ENCODE measurements at places on chromosomes 16 and 17.

DNA sequence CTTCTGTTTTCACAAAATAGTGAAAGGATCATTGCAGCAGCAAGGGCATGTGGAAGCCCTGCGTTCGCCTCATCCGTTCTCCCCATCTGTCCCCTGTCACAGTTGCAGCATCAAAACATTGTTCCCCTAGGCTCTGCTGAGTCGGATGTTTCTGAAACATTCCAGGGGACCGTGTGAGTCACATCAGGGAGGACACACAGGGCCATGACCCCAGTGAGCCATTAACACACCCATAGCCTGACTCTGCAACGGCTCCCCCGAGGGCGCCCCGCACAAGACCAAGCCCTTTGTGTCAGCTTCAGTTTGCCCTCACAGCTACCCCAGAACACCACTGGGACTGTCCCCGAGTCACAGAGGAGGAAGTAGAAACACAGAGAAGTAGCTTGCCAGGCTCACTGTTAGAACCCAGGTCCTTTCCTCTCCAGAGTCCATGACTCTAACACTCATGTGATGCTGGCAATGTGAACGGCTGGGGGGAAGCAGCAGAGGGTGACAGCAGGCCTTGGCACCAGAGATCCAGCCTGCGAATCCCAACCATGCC lies 63.3 kb upstream of the HSBP1 start:
- DNase-seq: peak; percentile 65

- no peak for DNase-seq
Measured at GRCh38 chr17:27810902-27811557, 10.7 kb upstream of the NOS2 start.

GRCh38 chr16:68126395-68126794 lies 41.2 kb downstream of the NFATC3 start:
- DNase-seq: no peak

DNA sequence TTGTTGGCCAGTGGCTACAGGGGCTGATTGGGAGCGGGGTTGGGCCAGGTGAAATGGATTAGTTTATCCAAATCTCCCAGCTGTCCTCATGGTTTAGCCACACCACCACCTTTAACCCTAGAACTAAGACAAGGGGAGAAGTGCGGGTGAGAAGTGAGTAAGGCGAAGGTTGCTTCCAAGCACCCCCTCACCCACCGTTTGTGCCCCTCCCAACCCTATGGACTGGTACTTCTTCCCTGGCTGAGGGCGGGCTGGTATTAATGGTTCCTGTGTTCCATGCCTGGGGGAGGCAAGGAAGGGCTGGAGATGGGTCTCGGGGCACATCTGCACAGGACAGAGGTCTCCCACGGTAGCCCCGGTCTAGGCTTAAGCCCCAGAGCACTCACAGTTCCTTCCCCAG lies 25.1 kb downstream of the NT5M start:
- no peak for DNase-seq

DNA sequence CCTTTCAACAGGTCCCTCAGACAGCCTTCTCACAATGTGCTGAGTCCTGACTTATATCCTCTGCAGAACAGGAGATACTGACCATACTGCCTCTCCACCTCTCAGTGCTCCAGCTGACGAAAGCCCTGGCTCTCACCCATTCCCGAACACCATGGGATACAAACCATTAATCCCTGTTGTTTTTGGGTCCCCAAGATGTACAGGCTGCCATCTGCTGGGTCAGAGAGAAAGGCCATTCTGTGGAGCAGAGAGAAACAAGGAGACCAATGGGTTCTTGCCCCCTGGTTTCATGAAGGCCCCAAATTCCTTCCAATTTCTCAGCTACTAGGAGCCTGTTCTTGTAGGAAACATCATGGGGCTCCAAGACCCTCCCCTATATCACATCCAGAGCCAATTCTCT lies 3.0 kb downstream of the ERN2 start:
- no peak for DNase-seq

DNA sequence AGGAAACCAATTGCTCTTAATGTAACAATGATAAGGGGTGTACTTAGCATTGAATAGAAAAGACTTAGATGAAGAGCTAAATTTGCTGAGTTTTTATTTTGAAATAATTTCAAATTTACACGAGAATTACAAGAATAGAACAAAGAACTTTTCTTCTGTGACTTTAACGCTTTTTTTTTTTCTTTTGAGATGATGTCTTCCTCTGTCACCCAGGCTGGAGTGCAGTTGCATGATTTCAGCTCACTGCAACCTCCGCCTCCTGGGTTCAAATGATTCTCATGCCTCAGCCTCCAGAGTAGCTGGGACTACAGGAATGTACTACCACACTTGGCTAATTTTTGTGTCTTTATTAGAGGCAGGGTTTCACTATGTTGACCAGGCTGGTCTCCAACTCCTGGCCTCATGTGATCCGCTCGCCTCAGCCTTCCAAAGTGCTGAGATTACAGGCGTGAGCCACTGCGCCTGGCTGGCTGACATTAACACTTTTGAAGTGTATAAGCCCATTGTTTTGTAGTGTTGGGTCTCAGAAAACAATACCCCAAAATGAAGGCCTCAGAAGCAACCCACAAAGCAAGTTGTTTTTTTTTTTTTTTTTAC lies 2.1 kb downstream of the TEN1 start:
- no peak for DNase-seq

DNA sequence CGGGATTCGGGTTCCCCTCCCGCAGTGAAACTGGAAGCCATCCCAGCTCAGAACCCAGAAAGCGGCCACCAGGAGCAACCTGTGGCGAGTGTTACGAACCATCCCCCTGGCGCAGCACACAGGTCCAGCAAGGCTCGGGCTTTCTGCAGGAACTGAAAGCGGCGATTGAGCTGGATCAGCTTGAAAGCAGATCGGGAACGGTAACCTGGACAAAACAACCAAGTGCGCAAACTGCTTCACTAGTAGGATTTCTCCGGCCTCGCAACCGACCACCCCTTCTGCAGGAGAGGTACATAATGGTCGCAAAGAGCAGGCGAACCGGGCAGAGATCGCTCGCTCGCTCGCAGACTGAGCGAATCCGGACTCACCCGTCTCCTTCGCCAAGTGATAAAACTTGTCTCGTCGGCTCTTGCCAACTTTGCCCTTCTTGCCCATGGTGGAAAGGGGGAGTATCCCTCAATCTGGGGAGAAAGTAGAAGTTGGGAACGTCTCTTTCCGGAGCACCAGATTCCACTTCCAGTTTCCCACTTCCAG lies 696 bp upstream of the PSMC5 start:
- no peak for DNase-seq

GRCh38 chr16:57640185-57640584 lies 11.8 kb downstream of the ADGRG1 start:
- DNase-seq: no peak

- no peak for DNase-seq
Measured at GRCh38 chr17:6512552-6512951, 43.8 kb downstream of the PITPNM3 start.

DNA sequence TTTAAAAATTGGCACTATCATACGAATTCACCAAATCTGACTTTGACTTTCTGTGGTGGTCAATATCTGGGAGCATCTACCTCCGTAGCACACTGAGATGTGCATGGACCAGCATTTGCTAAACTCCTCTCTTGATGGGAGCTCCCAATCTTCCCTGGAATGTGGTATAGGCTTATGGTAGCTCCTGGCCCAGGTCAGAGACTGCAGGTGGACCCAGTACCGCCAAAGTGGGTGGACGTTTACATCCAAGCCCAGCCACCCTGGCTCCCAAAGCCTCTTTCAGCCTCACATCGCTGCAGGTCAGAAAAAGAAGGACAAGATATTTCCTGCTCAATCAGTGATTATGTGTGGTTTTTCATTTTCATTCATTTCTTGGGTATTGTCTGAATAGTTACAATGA lies 43.1 kb upstream of the NKD1 start:
- DNase-seq: no peak

- no peak for DNase-seq
Measured at GRCh38 chr17:65529761-65530522, 31.5 kb downstream of the AXIN2 start.

DNA sequence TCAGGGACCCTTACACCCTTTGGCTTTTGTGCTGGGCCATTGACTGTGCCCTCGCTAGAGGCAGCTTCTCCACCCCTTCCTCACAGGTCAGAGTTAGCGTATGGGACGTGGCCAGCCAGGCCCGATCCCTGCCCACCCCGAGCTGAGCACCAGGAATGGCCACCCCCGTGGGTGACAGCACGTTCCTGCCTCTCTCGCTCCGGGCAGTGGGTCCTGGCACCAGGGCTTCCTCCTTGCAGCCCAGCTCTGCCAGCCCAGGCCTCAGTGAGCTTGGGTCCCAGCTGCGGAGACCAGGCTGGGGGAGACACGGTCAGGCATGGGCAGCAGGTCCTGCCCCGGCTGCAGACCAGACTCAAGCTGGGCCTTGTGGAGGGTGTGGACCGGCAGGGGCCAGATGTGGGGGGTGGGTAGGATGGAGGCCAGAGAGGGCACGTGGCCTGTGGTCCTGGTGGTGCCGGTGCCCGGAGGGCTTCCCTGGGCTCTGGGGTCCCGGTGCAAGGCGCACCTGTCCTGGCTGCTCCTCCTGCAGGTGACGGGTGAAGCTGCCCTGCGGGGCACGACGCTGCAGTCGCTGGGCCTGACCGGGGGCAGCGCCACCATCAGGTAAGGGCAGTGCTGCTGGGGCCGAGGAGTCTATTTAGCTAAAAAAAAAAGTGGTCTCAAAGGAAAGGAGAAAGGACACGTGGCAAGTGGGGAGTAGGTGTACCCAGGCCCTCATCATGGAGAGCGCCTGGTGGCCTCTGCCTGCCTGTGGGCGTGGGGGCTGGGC lies 18.2 kb downstream of the ASPSCR1 start:
- DNase-seq: no peak

GRCh38 chr16:87918866-87919680 lies 17.3 kb downstream of the CA5A start:
- DNase-seq: no peak

- DNase-seq: no peak
Measured at GRCh38 chr16:88526906-88527185, 43.4 kb upstream of the ZC3H18 start.

GRCh38 chr16:84780544-84781376 lies 39.0 kb upstream of the CRISPLD2 start:
- DNase-seq: no peak

DNA sequence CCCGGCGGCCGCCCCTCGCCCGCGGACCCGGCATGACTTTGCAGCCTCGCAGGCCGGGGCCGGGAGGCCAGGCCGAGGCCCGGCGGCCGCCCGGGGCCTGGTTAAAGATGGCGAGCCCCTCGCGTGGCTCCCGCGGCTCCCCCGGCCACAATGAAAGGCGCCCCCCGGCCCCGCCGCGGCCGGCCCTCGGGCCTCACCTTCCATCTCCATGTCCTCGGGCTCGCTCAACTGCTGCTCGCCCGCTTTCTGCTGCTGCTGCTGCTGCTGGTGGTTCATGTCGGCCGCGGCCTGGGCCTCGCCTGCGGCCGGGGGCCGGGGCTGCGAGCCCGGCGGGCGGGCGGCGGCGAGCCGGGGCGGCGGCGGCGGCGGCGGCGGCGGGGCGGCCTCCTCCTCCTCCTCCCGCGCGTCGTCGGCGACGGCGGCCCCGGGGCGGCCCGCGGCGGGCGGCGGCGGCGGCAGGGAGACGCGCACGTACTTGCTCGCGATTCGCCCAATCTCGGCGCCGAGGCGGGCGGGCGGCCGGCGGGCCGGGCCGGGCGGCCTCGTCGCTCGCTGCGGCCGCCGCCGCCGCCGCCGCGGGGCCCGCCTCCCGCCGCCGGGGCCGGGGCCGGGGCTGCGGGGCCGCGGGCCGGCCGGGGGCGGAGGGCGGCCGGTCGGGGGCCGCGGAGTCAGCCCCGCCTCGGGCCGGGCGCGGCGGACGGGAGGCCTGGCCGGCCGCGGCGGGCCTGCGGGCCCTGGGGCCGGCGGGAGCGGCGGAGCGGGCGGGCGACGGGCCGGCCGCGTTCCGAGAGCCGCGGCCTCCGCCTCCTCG lies 491 bp downstream of the USP7 start:
- peak; percentile 89 for DNase-seq

DNA sequence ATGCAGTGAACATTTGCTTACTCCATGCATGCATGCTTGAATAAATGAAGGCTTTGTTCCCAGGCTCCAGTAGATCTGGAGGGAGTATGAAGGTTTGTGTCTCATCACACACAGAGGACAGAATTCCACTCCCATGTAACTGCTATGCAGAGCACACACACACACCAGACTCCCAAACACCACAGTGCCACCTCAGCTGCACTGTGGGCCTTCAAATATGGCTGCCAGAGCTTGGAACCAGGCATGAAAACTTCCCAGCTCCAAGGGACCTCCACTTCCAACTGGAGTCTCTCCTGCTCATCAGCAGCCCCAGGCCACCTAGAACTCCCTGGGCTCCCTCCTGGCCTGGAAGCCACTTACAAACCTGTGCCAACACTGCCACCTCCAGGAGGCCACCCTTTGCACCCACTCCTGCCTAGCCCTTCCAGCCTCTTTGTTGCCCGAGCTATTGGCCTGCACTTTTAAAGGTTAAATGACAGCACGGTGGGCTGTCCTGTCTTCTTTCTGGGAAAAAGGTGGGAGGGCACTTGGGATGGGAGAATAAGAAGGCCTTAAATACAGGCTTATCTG lies 151.2 kb downstream of the ZNF423 start:
- no peak for DNase-seq

GRCh38 chr17:65857718-65858117 lies 296.3 kb upstream of the AXIN2 start:
- DNase-seq: no peak

DNA sequence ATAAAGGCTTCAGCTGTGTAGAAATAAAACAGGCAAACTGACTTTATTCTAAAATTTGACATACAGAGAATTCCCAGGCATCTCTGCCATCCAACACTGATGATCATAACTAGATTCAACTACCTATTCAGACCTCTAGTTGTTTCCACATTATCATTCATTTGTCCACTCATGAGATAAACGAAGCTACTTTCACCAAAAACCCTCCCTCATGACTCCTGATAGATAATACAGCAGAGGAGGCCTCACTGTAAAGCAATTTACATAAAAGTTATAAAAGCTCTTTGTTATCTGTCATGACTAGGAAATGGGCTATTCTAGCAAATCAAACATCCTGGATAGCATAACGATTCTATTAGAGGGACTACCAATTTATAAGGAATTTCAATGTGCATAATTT lies 19.6 kb upstream of the RFFL start:
- no peak for DNase-seq

DNA sequence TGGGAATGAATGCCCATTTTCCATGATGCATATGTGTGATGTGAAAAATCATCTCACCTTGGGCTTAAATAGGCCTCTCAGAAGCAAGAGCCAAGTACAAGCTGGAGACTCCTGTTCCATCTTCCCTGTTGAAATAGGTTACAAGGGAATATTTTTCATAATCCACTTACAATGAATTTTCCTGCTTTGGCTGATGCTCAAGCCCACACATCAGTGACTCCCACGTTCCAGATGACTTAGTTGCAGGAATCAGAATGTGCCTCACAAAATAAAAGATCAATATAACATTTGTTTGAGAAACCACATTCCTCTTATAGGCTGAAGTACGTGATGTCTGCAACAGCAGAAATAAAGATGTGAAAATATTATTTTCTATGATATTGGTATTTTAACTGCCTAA lies 24.1 kb downstream of the ANKFN1 start:
- no peak for DNase-seq

GRCh38 chr17:48027322-48027981 lies 10.1 kb downstream of the COPZ2 start:
- DNase-seq: no peak

- DNase-seq: no peak
Measured at GRCh38 chr17:61175298-61176142, 224.1 kb upstream of the TBX2 start.

- peak; percentile 86 for DNase-seq
Measured at GRCh38 chr17:34581446-34582184, 2.2 kb downstream of the TMEM132E start.

GRCh38 chr16:30737794-30738648 lies 10.2 kb upstream of the PHKG2 start:
- no peak for DNase-seq
